ENCODE measurements at places on chromosomes 3 and 15.
A peak's percentile ranks its signal among the peaks of the same experiment; 100 is the strongest.

GRCh38 chr15:90268415-90268814 lies 2.9 kb downstream of the NGRN start:
- peak; percentile 51 for DNase-seq

DNA sequence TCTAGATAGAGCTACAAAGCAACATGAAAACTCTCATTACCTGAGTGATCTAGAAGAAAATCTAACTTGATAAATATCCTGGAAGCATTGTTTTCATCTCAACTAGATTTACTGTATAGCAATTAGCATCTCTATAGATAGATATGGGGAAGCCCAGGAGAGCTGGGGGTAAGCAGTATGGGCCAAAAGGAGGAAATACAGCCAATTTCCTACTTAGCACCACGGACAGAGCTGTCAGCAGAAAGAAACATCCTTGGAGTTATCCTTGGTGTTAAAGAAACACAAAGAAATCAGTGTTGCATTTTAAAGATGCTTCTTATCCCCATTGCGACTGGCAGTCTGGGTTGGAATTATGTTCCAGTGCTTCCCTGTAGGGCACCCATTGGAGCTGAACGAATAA lies 126.2 kb downstream of the TIGIT start:
- no peak for DNase-seq

- DNase-seq = no peak
Observed at GRCh38 chr15:31495281-31495680, 168.6 kb downstream of the KLF13 start.

DNA sequence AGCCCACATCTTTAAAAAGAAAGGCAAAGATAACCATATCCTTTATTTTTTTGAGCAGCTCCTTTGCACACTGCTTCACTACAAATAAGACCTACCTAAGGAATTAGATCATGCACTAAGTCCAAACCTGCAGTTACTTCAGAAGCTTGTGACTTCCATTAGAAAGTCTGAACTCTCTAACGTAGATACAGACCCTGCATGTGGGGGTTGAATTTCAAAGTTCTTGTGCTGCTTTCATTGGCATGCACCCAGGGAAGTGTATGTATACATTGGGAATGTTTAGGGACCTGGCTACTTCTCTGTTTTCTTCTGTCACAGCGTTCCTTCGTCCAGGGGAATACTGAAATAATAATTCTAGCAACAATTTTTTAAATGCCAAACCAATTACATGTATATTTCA lies 185.2 kb upstream of the IL12A start:
- no peak for DNase-seq
